ENCODE measurements at places on chromosomes 16 and 17.

GRCh38 chr16:89423681-89424260, 66.6 kb downstream of the ANKRD11 start:
- DNase-seq: no peak

DNA sequence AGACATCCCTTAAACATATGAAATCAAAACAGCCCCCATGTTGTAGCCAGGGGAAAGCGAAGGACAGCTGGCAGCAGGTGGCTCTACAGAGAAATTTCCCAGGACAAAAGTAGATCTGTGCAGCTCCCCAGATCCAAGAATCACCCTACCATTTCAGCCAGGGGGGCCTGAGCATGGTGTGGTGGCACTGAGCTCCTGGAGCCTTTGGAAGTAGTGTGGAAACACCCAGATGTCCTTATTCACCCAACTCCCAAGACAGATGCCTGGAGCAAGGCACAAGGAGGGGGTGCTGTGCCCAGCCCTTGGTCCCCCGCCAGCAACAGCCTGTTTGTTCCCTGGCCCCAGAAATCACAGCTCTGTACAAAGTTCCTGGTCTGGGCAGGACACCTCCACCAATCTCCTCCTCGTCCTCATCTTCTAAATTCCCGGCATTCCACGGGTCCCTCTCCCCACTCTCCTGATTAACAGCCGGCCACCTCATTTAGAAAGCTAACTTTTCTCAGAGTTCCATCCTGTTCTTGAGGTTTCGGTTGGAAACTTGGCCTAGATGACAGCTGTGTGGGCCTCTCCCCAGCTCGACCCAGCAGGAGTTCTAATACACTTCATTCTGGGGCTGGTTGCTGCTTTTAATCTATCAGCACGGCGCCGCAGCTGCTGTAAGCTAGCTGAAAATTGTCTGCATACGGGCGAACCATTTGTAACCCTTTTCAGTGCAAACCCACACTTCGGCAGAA, 191.1 kb downstream of the C16orf78 start:
- no peak for DNase-seq

- DNase-seq: no peak
Measured at GRCh38 chr16:85137323-85138072, 25.2 kb upstream of the CIBAR2 start.

- no peak for DNase-seq
Measured at GRCh38 chr16:3317315-3317999, 12.2 kb downstream of the ZNF75A start.

GRCh38 chr16:72198021-72198711, 26.2 kb upstream of the PMFBP1 start:
- DNase-seq: no peak

GRCh38 chr16:67326472-67327309, at the start of the genes KCTD19 and LRRC36:
Gene KCTD19 (minus strand): TSS chr16:67326741. CDS start chr16:67326707, 34 bp downstream.
Gene LRRC36 (plus strand): TSS chr16:67326815. CDS start chr16:67326863, 48 bp downstream.
- no peak for DNase-seq

DNA sequence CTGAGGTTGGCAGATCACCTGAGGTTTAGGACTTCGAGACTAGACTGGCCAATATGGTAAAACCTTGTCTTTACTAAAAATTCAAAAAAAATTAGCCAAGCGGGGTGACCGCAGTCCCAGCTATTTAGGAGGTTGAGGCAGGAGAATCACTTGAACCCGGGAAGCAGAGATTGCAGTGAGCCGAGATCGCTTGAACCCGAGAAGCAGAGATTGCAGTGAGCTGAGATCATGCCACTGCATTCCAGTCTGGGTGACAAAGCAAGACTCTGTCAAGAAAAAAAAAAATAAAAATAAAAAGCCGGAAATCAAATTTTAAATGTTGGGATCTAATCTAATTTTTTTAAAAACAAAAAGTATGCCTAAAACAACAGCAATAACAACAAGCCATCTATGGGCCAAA, 56.3 kb downstream of the ABCC1 start:
- DNase-seq: no peak

GRCh38 chr16:81497690-81498089, 53.1 kb downstream of the CMIP start:
- no peak for DNase-seq

DNA sequence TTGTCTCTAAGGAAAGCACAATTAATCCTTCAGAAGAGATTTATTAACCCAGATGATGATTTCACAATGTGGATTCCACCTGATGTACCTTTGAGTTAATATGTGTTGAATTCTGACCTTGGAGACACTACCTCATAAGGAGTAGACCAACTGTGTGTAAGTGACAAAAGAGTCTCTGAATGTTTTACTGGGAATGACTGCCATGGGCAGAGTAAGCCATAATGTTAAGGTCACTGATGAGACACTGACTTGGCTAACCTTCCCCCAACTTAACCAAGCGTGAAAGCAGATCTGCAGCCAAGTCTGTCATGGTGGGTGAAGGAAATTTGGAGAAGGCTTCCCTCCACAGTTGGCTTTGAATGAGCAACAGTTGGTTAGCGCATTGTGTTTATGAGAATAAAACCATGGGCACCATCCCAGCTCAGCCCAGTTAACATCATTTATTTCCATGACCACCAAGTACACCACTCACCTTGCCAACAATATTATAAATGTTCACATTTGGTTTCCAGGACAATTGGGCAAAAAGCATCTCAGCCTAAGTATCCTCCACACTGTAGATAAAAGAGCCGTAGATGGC, 618.5 kb downstream of the KCNJ2 start:
- DNase-seq: no peak

DNA sequence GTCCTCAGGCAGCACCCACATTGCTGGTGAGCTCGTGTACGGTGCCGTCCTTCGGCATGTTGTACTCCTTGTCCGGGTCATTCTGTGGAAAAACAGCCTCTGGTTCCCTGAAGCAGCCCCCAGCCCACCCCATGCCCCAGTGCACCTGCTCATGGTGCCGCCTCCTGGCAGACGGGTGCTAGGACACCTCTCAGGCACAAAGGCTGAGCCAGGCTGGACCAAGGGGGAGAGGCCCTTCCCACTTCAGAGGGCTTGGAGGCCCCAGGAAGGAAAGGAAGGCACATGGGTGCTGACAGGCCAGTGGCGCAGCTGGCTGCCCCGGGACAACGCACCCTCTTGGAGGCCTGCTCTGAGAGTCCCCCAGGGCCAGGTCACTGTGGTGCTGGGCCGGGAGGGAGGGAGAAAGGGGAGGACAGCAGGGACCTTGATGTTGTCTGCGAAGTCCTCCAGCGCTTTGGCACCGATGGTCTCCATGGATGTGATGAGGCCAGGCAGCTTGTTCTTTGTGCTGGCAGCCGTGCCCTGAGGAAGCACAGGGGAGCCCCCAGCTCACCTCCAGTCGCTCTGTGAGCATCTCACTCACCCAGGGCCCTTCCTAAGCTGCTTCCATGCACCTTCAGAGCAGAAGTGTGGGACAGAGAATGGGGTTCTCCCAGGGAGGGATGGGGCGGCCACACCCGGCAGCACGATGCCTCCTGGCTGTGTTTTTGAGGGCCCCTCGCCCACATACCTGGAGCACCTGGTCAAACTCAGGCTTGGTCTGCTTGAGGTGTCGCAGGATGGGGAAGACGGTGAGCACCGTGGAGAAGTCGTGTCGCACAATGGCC, 9.3 kb downstream of the ZACN start:
- DNase-seq: no peak

GRCh38 chr17:2076087-2076984, 21.4 kb downstream of the HIC1 start:
- DNase-seq: no peak

DNA sequence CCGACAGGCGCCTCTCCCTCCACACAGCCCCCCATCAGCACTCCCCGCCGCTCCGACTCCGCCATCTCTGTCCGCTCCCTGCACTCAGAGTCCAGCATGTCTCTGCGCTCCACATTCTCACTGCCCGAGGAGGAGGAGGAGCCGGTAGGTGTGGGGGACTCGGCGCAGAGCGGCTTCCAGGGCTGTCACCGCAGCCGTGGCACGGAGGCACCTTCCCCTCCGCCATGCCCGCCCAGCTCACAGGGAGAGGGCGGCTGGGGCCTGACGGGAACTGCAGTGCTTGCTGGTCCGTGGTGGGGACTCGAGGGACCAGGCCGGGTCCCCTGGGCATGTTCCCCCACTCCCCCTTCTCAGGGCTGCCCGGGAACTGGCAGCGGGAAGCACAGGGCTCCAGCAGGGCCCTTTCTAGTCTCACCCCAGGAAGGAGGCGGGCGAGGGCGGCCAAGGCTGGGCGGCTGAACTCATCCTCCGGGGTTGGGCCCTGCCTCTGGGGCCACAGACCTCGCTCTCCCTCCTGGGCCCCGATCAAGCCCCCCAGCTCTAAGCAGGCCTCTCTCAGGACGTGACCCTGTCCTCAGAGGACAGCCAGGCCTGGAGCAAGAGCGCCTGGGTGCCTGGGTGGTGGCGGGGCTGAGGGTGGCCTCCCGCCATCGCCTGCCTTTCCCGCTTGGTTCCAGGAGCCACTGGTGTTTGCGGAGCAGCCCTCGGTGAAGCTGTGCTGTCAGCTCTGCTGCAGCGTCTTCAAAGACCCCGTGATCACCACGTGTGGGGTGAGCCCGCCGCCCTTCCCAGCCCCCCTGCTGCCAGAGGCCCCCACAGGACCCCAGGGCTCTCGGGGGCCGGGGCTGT, 15.2 kb downstream of the TRAF7 start:
- no peak for DNase-seq

DNA sequence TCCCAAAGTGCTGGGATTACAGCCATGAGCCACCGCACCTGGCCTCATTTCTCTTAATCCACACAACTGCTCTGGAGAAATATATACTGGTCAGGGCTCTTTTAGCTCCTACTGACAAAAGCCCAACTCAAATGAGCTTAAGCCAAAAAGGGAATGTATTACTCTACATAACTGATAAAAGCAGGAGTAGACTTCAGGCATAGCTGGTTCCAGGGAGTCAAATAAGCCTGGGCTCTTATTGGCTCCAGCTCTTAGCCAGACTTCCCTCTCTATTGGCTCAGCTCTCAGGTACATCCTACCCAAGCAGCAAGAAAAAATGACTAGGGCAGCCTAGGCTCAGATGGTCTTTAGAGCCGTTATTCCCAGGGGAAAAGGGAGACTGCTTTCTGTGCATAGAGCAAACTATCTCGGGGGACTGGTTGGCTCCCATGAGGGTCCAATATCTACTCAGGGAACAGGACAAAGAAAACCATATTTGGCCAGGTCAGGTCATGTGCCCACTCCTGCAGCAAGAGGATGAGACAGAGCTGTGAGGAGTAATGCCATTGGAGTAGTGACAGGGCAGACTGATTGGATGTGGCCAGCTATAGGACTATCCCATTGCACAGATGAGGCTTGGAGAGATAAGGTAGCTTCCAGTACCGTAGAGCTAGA, 21.2 kb downstream of the TBX2 start:
- no peak for DNase-seq

DNA sequence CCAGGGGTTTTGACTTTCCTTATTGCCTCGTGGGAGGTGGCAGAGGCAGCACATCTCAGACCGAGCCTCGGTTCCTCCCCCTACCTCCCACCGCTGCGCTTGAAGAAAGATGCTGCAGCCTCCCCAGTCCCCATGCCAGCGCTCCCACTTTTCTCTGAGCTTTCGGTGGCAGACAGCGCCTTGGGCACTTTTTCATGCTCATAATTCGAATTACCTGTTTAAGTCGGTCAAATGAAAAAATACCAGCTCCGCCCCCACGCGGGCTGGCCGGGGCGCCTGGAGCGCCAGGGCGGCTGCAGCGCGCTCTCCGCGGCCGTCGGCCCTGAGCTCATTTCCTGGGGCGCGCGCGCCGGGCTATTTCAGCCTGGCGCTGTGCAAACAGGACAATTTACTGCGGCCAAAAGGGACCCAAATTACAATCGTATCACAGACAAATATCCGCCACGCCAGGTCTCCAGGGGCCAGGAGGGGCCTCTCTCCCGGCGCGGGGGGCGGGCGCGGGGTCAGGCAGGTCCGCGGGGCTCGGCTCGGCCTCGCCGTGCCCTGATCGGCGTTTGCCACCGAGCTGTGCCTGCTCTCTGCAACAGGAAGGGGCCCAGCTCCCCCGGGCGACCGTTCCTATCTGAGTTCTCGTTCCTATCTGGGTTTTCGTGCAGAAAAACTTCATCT, 45.0 kb downstream of the SOST start:
- no peak for DNase-seq

DNA sequence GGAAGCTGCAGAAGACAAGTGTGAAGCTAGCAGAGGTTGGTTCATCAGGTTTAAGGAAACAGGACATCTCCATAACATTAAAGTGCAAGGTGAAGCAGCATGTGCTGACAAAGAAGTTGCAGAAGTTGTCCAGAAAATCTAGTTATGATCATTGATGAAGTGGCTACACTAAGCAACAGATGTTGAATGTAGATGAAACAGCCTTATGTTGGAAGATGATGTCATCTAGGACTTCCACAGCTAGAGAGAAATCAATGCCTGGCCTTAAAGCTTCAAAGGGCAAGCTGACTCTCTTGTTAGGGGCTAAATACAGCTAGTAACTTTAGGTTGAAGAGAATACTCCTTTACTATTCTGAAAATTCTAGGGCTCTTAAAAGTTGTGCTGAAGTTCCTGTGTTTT, 340.2 kb upstream of the SOX9 start:
- no peak for DNase-seq

- DNase-seq: no peak
Measured at GRCh38 chr17:17304521-17304985, 1.4 kb downstream of the NT5M start.

- DNase-seq: no peak
Measured at GRCh38 chr16:56363181-56363716, 62.1 kb downstream of the AMFR start.

GRCh38 chr17:74394977-74395376, 27.7 kb downstream of the GPR142 start:
- no peak for DNase-seq

DNA sequence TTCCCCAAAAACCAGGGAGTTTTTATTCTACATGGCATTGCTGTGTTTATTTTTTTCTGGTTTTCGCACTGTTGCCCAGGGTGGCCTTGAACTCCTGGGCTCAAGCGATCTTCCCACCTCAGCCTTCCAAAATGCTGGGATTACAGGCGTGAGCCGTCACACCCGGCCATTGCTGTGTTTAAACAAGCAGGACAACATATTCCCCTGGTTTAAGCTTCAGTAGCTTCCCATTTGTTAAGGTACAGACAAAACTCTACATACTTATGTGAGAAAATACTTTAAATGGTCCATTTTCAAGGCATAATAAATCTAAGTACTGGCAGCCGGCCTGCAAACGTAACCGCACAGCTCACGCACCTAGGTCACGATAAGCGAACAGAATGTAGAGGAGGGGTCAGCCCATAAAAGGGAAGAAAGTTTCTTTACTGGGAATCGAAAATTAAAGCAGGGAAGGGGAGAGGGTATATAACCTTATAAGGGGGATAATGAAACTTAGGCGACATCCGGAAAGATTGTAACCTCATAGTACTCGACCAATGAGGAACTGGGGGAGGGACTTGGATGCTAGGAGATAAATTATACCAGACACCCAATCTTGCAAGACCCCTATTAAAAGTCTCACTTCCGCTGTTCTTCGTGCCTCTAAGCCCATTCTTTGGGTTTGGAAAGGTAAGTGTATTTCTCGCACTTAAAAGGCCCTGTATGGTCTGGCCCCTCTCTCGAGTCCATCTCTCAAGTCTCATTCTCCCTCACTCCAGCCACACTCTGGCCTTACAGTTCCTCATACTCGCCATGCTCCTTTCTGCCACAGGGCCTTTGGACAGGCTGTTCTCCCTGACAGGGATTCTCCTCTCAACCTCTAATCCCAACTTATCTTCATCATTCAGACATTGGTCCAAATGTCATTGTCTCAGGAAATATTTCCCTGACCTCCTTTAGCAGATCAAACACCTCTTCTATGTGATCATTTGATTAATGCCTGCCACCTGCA, 59.2 kb downstream of the TEX14 start:
- no peak for DNase-seq

- no peak for DNase-seq
Measured at GRCh38 chr17:77233635-77234334, 93.0 kb downstream of the SEC14L1 start.
